Adipocyte (in vitro differentiated cells): ENCODE measurements at places on chromosomes 12 and 14.

DNA sequence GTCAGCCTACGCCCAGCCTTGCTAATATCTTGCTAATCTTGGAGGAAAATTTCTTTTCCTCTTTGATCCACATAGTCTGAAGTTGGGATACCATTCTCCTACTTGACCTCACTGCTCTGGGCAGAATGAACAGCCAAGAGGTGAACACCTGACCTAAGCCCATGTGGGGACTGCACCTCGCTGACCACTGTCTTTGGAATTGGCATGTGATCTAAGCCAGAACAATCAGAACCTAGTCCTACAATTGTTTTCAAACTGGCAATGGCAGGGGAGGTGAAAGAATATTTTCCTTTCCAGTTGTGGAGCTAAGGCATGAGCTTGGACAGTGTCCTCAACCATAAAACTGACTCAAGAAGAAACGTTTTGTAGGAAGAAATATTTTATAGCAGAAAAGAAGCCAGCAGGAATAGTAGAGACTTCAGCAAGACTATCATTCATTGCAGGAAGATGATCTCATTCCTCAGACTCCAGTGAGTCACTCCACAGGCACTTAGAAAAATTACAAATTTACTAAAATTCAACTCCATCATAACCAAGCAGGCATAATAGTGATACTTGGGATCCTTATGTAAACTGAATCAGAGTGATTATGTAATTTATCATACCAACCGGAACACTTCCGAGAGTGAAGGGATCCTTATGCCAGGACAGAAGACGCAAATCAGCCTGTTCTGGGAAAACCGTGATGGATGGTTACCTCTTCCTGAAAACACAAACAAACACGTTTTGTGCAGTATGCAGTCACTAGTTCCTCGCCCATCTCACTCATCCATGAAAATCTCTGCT is 14.7 kb downstream of the PTPRO start:
- DNase-seq = peak; percentile 27

- no peak for DNase-seq
Observed at GRCh38 chr12:105224399-105224798, 11.6 kb downstream of the APPL2 start.

DNA sequence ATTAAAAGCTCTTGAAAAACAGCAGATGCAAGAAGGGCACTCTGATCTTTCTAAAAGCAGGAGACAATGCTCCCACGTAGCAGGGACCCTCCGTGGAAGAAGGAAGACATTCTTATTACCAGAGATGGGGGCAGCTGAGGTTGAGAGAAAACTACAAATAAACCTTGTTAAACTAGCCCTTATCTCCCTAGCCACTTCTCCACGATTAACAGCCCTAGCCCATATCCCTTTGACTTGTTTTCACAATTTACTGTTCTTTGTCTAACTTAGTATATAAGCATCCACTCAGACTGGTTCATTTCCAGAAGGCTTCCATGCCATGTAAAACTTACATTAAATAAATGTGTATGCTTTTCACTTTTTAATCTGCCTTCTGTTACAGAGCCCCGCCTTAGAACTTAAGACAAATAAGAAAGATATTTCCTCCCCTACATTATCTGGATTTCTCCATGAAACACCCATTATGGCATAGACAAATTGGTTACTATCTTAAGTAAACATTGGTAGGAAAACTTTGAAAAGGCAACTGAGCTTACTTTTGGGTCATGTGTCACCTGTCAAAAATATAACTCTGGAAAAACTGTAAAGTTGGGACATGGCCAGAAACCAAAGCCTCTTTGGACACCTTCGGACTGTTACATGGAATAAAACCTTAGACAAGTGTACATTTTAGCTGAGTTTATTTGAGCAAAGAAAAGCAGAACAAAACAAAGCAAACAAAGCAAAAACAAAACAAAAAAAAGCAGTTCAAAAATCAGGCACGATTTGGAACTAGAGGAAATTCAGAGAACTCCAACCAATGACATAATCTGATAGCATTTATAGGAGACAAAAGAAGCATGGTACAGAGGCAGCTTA is 4.9 kb upstream of the RNASE1 start:
- no peak for DNase-seq

DNA sequence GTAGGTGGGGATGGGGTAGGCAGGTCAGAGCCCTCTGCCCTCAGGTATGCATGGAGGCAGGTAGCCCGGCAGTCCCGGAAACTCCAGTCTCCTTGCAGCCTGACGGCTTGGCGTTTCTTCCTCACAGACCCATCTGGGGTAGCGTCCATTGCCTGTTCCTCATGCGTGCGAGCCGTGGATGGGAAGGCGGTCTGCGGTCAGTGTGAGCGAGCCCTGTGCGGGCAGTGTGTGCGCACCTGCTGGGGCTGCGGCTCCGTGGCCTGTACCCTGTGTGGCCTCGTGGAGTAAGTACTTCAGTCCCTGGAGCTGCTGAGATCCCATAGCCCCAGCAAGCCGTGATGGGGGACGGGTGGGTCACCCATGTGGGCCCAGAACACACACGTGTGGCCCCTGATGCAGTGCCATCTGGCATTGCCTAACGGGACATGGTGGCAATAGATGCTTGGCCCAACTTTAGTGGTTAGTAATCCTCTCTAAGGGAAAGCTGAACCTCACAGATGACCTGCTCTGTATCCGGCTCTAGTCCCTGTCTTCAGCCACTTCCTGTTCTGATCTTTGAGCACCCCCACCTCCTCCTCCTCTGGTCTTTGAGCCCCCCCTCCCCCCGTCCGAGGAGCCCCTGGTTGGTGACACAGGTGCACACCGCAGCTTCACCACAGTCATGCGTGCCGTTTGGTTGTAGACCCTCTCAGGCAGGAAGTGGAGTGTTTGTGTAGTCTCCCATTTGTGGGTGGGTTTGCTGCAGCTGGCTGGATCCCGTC is 3.7 kb downstream of the SIVA1 start:
- no peak for DNase-seq

DNA sequence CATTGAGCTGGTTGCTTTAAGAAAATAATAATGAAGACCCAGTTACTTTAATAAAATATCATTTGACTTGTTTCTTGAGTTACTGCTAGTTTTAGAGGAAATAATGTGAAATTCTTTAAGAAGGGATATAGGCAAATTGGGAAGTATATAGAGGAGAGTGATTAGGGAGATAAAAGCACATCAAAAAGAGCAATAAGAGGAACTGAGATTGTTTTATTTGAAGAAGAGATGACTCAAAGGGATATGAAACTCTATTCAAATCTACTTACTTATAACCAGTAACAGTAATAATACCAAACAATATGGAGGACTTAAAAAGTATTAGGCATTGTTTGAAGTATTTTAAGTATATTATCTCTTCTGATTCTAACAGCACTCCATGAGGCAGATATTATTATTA is 37.1 kb downstream of the LRRK2 start:
- no peak for DNase-seq

GRCh38 chr12:20099395-20100183 is 268.7 kb upstream of the PDE3A start:
- DNase-seq = no peak

DNA sequence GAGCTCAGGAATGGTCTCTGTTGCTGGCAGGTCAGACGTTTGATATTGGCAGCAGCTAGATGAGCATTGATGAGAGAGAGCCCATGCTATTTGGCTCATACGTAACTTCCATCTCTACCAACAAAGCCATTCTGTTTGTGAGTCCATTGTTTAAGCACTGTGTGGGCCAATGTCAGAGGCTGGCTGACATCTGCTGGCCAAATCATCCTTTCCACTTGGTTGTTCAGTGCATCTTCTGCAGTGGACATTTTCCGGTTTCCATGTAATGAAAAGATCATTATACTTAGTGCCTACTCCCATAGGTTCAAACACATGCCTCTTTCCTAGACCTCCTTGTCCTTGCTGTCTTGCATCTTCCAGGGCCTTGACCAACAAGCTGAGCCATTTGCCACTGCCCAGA is 59.2 kb downstream of the IFT81 start:
- no peak for DNase-seq

DNA sequence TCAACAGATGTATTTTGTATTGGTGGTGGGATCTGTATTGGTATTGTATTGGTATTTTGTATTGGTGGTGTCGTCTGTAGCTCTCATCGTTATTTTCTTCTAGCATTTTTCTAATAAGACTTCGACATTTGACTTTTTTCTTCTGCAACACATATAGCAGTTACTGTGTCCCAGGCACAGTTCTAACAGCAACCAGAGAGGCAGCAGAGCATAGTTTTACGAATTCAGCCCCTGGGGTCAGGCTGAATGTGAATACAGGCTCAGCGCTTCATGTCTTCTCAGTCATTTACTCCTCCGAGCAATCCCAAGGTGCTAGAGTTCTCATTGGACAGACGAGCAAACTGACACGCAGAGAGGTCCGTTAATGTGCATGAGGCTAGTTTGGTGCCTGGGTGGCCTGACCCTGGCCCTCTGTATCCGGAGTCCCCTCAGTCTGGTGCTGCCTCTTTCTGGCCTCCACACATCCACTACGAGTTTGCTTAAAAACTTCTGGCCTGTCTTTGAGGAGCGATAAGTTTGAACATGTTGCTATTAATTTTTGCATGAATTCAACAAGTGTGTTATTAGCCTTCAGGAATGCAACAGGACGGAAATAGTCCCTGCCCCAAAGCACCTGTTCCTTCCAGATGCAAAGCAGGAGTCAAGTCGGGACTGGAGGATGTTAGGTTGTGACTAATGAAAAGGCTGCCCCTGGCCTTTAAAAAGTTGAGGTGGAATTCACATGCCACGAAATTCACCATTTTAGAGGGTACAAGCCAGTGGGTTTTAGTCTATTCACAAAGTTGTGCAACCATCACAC is 87.0 kb downstream of the GLT1D1 start:
- DNase-seq = no peak

- peak; percentile 92 for DNase-seq
Observed at GRCh38 chr12:46524778-46525177, 152.2 kb upstream of the SLC38A2 start.

DNA sequence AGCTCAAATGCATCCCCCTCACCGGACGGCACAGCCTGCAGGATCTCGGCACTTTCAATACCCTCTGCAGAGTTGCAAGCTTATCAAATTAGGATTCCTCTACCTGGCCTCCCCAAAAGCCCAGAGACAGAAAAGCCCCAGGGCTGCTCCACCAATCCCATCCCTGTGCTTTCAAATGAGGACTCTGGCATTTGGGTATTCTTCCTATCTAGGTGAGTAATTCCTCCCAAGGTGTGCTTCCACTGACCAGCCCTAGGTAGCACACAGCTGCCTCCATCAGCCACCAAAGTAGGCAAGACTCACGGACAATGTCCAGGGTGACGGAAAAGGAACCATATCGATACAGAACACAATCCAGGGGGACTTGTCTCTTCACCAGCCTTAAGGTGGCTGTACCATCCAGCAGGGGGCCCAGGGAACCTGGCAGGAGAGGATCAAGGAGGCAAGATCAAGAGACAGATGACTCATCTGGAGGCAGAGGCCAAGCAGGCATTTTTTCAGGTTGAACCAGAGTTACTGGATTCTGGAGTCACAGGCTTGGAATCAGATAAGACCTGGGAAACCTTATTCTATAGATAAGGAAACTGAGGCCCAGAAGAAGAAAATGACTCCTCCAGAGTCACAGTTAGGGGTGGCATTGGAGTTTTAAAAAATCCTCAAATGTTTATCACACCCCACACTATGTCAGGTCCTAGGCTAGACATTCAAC is 9.9 kb downstream of the PMEL start:
- DNase-seq = peak; percentile 44

- peak; percentile 79 for DNase-seq
Observed at GRCh38 chr12:85923767-85924331, 49.8 kb downstream of the NTS start.

DNA sequence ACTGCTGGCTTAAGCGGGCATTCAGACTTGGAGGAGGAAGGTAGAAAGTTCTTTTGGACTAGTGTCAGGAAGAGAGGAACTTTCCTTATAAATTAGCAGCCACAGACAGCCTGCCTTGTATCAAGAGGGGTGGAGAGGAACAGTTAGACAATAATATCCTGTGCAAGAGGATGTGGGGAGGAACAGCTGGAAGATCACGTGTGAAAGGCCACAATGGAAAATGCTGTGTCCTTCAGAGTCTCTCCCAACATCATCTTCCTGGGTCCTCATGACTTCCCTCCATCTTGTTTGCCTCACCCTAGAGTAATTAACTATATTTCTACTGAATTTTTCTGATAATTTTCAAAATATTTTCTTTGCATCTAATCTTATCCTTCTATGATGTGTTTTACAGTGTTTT is 117.4 kb downstream of the MGAT4C start:
- DNase-seq = no peak

- DNase-seq = no peak
Observed at GRCh38 chr12:54036620-54037359, 3.9 kb downstream of the HOXC5 start.

- DNase-seq = peak; percentile 61
Observed at GRCh38 chr12:26523708-26524150, 309.3 kb downstream of the ITPR2 start.

DNA sequence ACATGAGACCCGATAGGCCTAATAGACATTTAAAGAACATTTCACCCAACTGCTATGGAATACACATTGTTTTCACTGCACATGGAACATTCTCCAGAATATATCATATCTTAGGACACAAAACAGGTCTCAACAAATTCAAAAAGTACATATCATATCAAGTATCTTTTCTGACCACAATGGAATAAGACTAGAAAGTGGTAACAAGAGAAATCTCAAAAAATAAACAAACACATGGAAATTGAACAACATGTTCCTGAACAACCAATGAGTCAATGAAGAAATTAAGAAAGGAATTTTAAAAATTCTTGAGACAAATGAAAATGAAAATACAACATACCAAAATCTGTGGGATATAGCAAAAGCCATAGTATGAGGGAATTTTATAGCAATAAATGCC is 208.1 kb downstream of the PTPRO start:
- DNase-seq = peak; percentile 70
